ENCODE measurements at places on chromosomes 4 and X. TPM values are rescaled to one million over a fixed set of nuclear protein-coding genes. Genes with fewer than 3 reads are reported as not detected.

MFSD8 gene
- total RNA-seq = 16.8 TPM

SPANXC gene
- total RNA-seq = not detected

PRR32 gene
- total RNA-seq = not detected

ARMCX6 gene
- 44.6 TPM for total RNA-seq

XAGE2 gene
- not detected for total RNA-seq

PCDH7 gene
- total RNA-seq = not detected

NSUN7 gene
- total RNA-seq = 0.19 TPM

DNA sequence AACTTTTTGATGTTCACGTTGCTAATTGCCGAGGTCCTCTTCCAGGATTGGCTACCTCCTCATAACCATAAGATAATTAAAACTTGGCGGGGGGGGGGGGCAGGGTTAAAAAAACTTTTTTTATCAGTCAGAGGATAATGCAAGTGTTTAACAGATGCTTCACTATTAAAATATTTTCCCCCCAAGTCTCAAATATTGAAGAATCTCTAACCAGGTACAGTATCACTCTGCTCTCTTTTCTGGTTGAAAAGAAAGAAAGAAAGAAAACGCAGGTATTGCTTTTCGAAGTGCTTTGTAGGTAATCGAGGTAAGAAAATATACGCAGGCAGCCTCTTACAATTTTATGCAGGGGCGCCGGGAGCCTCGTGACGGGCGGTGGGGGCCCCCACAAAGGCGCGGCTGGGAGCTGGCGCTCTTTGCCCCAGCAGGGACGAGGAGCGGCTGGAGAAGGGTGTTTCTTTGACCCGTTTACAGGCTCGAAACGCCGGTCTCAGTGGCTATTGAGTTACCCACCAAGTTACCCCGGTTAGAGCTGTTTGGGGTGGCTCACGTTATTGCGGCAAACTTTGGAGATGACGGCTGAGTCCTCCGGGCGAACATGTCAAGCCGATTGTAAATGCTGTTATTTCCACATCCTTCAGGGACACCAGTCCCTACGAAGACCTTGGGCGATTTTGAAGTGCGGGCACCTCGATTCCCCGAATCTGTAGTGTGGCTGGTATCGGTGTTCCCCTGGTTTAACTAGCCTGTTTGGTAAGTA is 477 bp upstream of the HAND2 start:
- no peak for DNase-seq

DNA sequence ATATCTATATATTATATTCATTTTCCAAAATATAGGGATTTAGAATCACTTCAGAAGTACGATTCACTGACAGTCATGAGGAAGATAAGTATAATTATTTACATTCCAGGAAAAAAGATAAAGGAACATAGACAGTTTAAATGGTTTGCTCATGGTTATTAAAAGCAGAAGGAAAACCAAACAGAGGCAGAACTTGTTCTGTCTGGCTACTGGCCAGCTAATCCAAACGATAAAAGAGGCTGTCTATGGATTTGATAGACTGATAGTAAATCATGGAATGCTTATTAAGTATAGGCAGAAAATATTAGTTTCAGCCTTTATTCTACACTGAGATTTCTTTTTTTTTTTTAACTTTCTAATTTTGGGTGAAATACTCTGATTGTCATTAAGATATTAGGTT is 50.2 kb downstream of the RPGR start:
- no peak for DNase-seq

- no peak for DNase-seq
Measured at GRCh38 chr4:75244325-75244724, 269.9 kb downstream of the RCHY1 start.

- DNase-seq = no peak
Measured at GRCh38 chrX:65607070-65607742, 60.2 kb upstream of the MSN start.

DNA sequence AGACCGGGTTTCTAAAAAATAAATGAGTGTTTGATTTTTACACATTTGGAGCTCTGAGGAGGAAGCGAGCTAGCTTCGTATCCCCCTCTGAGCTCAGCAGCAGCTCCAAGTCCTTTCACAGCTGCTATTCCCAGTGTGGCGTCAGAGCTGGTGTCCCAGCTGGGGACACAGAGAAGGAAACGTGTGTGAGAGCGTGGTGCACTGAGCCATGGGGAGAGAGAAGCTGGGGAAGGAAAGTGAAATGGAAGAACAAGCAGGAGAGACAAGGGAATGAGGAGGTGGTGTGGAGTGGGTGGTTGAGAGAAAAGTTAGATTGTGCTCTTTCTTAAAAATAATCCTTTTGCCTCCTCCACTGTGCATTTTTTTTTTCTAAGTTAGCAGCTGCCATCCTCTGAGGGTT is 79.5 kb upstream of the SLC4A4 start:
- no peak for DNase-seq

DNA sequence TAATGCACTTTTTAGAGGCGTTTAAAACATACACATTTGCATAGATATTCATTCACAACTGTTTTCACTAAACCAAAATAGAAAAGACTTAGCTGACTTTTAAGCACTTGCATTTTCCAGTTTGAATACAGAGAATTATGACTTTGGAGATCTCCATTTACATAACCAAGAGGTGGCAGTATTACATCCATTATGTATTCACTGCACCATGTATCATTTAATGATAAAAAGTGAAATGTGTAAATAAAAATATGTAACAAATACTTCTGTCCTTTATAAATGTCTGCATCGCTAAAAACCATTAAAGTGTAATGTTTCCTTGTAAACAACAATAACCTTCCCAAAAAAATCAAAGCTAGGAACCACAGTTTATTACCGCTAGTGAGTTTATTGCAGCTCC is 413.2 kb downstream of the FGF13 start:
- DNase-seq = no peak

DNA sequence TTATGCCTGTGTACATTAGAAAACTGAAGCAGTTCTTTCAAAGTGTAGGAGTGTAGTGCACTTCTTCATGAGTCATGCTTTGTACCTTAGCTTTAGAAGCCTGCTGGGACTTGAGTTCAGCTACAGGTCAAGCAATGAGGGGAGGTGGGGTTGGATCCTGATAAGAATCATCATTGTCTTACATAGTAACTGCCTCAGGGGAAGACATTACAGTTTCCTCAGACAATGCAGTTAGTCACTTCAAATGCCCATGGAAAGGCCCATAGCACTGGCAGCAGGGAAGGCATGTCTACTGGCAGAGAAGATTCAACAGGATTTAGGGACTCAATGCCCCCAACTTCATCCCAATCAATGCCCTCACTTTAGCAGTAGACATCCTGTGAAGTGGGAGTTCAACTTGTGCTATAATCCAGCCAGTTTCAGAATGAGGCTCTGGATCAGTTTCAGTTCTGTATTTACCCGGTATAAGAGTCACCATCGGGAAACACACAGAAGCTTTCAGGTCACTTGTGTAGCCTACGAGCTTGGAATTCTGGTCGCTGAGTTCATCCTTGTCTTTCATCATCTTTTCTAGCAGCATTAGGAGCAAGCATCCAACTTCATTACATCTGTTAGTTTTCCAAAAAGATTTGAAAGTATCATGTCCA is 1216.5 kb downstream of the RAPGEF2 start:
- DNase-seq = no peak

DNA sequence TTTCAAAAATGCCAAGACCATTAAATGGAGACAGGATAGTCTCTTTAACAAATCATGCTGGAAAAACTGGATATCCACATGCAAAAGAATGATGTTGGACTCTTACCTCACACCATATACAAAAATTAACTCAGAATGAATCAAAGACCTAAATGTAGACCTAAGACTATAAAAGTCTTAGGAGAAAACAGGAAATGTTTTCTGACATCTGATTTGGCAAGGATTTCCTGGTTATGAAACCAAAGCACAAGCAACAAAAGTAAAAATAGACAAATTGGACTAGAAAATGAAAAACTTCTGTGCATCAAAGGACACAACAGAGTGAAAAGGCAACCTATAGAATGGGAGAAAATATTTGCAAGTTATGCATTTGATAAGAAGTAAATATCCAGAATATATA is 37.6 kb downstream of the ARFIP1 start:
- no peak for DNase-seq

DNA sequence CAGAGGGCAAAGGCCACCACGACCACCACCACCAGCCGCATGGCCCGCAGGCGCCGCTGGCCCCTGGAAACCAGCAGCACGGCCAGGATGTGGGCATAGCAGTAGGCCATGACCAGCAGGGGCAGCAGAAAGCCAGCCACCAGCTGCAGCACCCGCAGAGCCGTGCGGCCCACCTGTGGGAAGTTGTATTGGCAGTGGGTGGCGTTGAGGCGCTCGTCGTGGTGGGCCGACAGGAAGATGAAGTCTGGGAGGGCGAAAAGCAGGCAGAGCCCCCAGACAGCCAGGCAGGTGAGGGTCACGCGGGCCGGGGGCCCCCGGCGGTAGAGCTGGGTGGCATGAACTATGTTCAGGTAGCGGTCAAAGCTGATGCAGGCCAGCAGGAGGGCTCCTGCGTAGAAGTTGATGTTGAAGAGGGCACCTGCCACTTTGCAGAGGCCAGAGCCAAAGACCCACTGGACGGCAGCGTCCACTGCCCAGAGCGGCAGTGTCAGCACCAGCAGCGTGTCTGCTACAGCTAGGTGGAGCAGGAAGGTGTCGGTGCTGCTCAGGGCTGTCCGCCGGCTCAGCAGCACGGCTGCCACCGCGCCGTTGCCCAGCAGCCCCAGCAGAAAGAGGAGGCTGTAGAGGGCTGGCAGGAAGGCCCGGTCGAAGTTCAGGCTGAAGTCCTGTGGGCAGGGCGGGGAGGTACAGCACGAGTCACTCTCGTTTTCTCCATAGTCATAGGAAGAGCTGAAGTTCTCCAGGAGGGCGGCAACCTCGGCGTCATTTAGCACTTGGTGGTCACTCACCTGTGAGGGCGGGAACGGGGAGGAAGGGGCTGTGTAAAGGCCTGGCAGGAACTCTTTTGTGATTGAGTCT is 1.4 kb downstream of the CXCR3 start:
- DNase-seq = peak; percentile 55

DNA sequence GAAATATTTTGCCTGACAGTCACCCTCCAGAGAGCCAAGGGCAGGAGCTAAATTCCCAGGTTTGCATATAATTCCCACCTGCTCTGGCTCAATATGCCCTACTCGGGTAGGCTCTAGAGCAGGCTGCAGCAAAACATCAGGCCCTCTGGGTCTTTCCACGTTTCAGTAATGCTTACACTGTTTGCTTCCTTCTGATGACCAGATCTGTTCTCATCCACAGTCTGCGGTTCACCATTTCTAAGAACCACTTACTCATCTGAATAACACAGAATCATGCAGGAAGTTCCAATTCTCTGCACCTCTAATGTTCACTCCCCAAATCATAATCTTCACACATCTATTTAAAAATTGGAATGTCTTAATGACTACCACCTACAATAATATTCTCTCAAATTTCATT is 141.4 kb downstream of the PPP3CA start:
- DNase-seq = peak; percentile 39

- no peak for DNase-seq
Measured at GRCh38 chrX:30521440-30522182, 56.0 kb downstream of the TASL start.

- DNase-seq = no peak
Measured at GRCh38 chr4:168999809-169000208, 10.2 kb downstream of the CBR4 start.

- no peak for DNase-seq
Measured at GRCh38 chr4:2449051-2449450, 19.9 kb upstream of the RNF4 start.

DNA sequence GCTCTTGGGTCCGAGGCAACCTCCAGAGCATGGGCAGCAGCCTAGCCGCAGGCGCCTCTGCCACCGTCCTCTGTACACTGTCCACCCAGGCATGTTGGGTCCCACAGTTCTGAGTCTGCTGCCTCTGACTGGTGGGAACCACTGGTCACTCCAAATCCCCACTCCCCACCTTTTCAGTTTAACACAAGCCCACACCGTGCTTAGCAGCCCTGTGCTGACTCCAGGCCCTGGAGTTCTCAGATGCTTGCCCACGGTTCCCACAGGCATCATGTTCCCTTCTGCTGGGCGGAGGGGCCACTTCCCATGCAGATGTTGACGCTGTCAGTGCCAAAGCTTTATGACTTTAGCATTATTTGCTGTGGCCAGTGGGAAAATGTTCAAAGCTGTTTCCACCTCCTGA is 104.5 kb downstream of the SCD5 start:
- no peak for DNase-seq

GRCh38 chr4:133156096-133156495 is 7.0 kb downstream of the PCDH10 start:
- no peak for DNase-seq

DNA sequence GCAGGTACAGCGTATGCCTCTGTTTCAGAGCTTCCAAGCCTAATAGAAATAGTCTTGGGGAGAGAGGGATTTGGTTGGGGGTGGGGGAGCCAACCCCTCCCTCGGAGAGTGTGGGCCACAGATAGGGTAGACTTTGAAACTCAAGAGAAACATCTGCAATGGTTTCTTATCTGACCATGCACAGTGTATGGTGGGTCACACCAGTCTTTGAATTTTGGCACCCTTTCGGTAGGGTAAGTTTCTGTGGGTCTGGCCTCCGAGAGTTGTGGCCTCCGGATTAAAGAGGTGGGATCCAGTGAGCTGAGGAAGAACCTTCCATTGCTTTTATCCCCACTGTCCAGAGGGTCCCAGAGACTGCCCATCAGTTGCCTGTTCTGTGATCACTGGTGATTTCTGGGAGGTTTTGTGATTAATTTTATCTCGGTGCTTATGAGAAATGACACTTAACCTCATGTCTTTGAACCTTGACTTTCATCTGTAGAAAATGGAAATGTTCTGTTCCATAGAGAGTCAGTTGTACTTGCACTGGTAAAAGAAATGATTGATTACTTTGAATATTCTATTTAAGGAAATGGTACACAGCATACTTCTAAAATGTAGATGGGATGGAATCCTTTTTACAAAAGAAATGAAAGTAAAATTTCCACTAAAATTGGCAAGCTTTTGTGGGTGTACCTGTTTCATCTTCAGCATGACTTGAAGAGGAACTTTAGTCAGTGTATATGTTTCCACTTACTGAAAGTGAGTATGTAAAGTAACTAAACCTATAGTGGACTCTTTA is 62.7 kb downstream of the TMEM131L start:
- no peak for DNase-seq

DNA sequence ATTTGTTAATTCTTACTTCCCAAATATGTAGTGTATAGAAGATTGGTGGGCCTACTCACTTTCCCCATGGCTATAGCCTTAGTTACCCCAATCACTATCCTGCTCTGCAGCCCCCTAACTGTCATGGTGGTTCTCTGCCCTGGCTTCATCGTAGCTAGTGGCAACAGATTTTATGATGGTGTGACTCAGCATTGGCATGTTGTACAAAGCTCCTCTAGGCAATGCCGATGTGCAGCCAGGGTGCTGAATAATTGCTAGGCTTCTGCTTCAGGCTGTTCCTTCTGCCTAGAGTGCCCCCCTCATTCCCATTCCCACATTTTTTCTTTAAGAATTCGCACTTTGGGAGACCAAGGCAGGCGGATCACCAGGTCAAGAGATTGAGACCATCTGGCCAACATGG is 35.2 kb downstream of the AFF2 start:
- DNase-seq = no peak

DNA sequence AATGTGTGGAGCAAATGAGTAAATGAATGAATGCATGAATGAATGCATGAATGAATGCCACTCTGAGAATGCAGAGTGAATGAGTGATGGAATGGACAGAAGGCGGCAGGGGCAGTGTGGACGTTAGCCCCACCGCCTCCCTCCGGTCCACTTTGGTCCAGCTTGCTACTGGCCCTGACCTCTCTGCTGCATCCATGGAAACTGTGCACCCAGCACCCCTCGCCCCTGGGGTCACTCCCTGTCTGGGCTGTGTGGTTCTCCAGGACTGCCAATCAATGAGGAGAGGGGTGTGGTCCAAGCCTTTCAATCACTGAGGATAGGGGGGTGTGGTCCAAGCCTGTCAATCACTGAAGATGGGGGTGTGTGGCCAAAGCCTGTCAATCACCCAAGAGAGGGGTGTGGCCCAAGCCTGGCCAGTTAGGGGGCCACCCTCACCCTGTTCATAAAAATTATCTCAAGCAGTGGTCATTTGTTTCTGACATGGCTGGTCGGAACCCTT is 39.2 kb upstream of the ASMTL start:
- peak; percentile 57 for DNase-seq
